ENCODE measurements at places on chromosomes 7 and 10. TPM values are rescaled to one million over a fixed set of nuclear protein-coding genes. Genes with fewer than 3 reads are reported as not detected.

- DNase-seq: no peak
These were observed 24.4 kb upstream of the ARHGAP12 start for GRCh38 chr10:31953080-31953479.

- DNase-seq: no peak
These were observed 189.2 kb downstream of the CSTF2T start for GRCh38 chr10:51510231-51510630.

DNA sequence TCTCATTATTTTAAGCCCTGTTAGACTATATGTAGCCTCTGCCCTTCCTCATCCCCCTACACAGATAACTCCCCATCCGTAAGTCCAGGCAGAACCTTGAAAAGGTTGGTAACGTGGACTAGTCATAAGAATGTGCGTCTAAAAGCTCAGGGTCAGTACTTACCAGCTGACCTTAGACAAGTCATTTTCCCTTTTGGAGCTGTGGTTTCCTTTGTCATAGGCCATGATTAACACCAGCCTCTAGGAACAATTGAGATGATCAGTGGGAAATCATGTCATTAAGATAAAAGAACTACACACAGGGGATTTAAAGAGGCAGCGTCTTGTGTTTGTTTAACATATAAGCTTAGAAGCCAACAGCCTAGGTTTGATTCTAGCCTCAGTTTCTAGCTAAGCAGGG, 6.9 kb upstream of the UNC5B start:
- no peak for DNase-seq

DNA sequence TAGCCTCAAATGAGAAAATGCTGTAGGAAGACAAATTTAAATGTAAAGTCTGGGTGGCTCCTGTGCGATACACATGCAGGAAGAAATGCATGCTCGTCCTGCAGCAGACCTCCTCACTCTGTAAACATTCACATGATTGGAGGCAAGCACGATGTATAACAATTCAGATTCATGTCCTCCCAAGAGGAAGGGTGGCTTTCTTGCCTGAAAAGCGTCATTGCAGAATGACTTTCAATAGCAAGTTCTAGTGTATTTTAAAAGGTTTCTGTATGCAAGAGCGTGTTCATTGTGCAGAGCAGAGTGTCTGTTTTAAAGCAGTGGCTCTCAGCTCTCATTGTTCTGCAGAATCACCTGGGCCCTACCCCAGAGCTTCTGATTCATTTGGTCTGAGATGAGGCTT, 170.3 kb upstream of the CELF2 start:
- no peak for DNase-seq

- DNase-seq: no peak
These were observed 83.6 kb downstream of the LRRN3 start for GRCh38 chr7:111174510-111174909.

- no peak for DNase-seq
These were observed 72.9 kb upstream of the TMEM248 start for GRCh38 chr7:66847879-66848790.

DNA sequence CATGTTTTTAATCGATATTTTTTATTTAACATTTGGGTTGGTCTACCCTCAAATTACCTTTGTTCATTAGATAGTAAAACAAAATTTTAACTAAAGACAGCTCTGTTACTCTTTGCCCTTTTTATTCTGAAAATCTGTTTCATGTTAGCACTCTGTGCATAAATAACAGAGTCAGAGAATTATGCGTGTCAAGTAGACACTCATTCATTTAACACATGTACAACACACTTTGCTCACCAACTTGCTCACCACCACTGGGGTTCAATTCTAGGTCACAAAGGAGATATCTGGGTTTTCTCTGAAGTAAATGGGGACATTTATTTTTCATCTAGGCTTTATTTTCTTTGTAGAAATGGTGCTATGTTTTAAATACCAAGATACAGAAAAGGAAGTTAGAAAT, 457.4 kb upstream of the SEMA3D start:
- DNase-seq: no peak

DNA sequence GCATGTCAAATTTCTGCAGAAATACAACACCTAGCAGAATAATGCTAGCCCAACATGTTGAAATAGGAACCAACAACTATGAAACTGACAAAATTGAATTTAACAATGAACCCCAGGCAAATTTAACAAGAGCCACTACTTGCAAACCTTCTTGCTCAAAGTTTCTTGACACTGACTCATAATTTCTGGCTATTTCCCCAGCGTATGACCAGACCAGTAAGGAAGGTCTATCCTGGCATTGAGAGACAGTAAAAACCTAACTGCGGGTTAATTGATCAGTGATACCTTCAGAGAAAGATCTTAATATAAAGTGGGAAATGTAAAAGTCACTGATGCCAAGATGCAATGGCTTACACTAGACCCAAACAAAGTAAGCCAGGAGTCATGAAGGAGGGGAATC, 510.1 kb downstream of the ARL4A start:
- no peak for DNase-seq

DNA sequence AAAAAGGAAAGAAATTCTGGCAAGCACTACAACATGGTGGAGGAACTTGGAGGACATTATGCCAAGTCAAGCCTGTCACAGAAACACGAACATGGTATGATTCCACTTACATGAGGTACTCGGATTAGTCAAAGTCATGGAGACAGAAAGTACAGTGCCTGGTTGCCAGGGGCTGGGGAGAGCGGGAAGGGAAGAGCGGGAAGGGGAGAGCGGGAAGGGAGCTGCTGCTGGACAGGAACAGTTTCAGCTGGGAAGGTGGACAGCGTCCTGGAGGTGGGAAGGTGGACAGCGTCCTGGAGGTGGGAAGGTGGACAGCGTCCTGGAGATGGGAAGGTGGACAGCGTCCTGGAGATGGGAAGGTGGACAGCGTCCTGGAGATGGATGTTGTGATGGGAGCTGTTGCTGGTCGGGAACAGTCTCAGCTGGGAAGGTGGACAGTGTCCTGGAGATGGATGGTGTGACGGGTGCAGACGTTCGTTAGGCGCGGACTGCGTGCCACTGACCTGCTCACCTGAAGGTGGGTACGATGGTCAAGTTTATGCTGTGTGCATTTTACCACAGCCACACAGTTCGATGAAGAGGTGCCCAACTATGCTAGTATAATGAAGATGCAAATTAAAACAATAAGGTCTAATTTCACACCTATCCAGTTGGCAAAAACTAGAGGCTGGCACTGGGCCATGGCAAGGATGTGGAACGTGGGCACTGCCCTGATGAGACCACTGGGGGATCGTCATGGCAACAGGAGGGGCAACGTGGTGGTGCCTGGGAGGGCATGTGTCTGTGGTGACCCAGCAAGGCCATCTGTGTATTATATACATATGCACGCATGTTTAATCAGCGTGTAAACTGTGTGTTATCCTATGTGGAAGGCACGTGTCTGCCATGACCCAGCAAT, 103.8 kb downstream of the NKX6-2 start:
- DNase-seq: no peak

GRCh38 chr7:95110707-95111106, 203.3 kb downstream of the PPP1R9A start:
- DNase-seq: no peak

DNA sequence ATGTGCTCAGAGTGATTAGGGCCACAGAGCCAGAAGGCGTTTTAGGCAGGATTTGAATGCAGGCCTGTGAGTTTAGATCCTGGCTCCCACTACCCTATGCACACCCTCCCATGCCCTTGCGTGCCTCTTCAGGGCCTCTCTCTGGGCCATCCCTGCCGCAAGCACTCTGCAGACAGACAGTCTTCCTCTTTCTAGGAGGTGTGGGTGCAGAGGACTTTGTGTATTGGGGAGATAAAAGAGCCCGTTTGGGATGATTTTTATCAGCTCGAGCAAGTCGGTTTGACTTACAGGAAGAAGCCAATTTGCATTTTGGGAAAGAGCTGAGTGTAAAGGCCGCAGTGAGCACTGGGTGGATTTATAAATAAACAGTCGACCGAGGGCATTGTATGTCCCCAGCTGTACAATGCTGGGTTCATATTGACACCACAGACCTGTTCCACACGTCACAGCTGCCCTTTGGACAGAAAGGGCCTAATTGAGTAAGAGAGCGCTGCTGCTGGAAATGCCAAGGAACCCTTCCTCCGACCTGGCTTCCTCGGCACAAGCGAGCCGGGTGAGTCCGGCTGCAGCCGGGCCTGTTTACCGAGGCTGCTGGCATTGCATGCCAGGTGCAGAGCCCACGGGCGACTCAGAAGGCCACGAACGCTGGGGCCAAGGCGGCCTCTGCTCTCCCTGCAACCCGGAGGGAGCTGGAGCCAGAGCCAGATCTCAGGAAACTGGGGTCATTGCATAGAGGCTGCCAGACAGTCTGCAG, 25.1 kb downstream of the ZMIZ1 start:
- DNase-seq: no peak

DNA sequence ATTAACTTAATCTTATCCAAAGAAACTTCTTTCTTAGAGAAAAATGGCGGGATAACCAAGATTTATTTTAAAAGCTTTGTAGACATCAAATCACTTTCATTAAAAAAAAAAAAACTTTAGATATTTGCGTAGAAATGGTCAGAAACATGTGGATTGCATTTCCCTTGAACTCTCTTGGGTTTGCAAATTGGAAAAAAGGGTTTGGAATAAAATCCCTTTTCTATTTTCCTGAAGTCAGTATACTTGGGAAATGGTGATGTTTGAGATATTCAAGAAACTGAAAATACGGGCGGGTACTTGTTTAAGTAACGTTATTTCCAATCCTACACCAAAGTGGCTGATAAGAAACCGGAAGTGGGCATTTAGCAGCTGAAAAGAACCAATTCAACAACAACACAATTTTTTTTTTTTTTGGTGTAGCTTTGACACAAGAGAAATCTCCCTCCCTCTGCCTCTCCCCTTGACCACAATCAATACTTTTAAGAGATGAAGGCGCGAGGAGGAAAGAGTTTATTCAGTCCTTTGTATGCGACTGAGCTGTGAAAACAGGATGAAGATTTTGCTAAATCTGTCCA, 13.7 kb upstream of the GFRA1 start:
- no peak for DNase-seq

CLDN3 gene
- 253 TPM for total RNA-seq

LDB1 gene
- 67.3 TPM for total RNA-seq

SH2D4B gene
- total RNA-seq: 1.1 TPM

PPP2R2D gene
- 33.5 TPM for total RNA-seq

EPHA1 gene
- total RNA-seq: 17.2 TPM

HOXA13 gene
- total RNA-seq: not detected
